RWPE2 (cell line): ENCODE measurements at places on chromosomes 6 and 20.

DNA sequence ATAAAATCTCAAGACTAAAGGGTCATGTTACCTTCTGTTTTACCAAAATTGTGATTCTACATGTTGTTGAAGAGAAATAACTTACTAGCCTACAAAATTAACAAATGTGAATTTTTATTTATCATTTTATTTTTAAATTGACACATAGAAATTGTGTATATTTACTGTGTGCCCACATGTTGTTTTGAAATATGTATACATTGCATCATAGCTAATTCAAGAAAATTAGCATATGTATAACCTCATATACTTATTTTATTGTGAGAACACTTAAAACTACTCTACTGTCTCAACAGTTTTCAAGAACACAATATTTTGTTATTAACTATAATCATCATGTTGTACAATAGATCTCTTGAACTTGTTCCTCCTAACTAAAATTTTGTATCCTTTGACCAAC, 177.8 kb downstream of the EPM2A start:
- DNase-seq = no peak

GRCh38 chr6:105601541-105602236, 198.8 kb upstream of the PREP start:
- peak; percentile 88 for DNase-seq

GRCh38 chr6:89610149-89610642, 28.4 kb downstream of the LYRM2 start:
- DNase-seq = no peak

- no peak for DNase-seq
Observed at GRCh38 chr6:33259032-33259431, 12.6 kb downstream of the VPS52 start.

DNA sequence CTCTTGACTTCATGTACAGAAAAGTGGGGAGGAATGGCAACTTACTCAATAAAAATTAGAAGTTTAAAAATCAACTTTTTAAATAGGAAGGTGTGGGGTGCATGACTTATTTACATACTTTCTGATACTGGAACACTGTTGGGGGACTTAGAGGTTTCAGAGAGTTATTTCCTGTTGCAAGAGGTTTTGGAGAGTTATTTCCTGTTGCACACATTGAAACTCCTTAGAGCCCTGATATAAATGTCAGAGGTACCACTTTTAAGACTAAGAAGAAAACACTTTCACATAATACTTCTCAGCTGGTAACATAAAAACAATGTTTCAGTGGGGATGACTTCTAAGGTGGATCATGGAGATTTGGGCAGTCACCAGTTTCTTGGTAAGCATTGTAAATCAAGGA, 579.9 kb downstream of the MMUT start:
- no peak for DNase-seq

- DNase-seq = no peak
Observed at GRCh38 chr6:138331444-138331843, 46.3 kb upstream of the SMIM28 start.

- DNase-seq = peak; percentile 42
Observed at GRCh38 chr20:40630099-40630498, 58.9 kb downstream of the MAFB start.

DNA sequence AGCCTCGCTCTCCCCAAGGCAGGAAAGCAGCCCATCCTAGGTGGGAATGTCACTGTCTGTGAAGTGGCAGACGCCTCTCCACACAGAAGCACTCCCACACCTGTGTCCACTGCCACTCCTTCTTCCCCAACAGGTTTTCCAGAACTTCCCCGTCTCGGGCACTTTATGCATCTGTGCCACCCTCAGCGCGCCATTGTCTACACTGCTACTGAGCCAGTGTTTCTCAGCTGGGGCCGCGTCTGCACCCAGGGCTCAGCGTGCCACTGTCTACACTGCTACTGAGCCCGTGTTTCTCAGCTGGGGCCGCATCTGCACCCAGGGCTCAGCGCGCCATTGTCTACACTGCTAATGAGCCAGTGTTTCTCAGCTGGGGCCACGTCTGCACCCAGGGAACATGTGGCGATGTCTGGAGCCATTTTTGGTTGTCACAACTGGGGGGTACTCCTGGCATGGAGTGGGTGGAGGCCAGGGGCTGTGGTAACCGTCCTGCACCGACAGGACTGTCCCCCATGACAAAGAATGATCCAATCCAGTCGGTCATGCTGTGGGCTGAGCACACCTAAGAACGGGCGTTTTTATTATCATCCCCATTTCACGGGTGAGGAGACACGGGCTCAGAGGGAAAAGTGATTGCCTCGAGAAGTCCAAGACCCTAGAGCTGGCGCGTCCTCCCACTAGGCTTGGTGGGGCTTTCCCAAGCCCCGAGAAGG, 41.7 kb upstream of the ZBP1 start:
- DNase-seq = peak; percentile 69

GRCh38 chr6:22214314-22214713, 82.5 kb downstream of the PRL start:
- no peak for DNase-seq

DNA sequence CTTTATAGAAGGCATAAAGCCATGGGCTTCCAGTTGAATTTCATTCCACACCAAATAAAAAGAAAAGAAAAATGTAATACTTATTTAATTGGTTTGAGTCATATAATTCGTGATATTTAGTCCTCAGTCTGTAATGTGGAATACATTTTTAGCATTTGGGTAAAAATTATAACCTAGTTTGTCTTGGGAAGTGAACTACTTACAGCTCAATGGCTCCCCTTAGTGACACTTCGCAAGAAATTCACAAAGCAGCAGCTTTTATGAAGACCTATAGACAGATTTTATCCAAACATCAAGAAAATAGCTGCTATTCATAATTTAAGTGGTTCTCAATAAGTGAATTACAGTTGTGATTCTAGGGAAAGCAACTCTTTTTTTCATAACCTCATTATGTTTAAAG, 72.1 kb downstream of the RSPO3 start:
- DNase-seq = no peak

- no peak for DNase-seq
Observed at GRCh38 chr20:54179946-54180345, 6.2 kb upstream of the CYP24A1 start.

DNA sequence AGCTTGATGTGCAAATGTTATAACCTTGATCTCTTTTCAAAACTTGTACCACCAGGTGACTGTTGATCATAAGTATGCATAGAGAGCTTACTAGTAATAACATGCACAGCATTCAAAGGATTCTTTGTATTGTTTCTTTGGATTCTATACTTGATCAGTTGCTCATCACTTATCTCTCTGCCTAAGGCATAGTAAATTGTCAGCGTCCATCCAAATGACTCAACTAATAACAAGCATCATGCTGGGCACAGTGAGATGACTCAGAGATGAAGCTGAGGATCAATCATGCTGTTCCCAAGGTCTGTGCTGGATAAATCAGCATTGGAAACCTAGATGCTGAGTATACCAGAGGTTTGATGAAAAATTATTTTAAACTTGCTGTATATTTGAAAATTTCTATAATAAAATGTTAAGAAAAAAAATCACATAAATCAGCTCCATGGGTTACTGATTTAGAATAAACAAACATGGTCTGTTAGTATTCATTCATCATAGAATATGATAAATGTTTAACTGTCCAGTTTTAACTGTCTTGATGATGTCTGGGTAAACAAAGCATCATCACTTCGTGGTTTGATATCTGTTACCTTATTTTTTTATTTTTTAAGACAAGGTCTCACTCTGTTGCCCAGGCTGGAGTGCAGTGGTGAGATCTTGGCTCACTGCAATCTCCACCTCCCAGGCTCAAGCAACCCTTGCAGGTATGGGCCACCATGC, 45.6 kb upstream of the SGK1 start:
- DNase-seq = no peak

DNA sequence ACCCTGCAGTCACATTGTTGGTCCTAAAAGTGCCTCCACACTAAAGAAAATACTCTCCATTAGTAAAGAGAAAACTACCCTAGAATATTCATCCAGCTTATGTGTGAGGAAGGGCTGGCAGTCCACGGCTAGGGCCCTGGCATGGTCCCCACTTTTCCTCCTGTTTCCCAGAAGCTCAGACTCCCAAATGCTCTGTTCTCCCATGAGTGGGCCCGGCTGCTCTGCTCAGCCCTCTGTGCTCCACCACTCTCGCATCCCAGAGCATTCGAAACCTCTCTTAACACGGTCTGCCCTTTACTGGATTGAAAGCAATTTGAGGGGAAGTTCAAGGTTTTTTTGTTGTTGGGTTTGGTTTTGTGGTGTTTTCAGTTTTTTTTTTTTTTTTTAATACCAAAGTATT, 61.8 kb downstream of the APCDD1L start:
- peak; percentile 60 for DNase-seq

DNA sequence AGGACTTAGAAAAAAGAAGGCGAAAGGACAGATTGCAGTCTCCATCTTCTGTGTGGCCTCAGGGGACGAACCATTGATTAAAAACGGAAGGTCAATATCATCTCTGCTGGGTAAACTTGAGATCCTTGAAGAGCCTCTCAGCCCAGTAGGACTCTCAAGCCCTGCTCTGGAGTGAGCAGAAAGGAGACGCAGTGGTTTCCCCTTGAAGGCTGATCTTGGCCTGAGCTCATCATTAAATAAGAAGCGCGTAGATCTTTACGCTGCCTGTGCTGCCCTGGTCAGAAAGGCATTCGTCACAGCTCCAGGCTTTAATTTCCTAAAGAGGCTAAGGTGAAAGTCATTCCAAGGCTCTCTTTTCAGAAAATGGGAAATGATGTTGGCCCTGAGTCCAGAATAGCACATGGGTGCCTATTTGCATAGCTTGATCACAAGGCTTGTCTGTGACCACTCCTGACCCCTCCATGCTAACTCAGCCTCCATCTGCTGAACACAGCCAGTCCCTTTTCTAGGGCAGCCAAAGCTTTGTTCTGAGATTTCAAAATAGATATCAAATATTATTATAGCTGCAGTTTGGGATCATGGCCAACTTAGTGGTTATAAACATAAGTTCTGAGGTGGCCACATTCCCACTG, 29.3 kb upstream of the XRN2 start:
- DNase-seq = no peak

DNA sequence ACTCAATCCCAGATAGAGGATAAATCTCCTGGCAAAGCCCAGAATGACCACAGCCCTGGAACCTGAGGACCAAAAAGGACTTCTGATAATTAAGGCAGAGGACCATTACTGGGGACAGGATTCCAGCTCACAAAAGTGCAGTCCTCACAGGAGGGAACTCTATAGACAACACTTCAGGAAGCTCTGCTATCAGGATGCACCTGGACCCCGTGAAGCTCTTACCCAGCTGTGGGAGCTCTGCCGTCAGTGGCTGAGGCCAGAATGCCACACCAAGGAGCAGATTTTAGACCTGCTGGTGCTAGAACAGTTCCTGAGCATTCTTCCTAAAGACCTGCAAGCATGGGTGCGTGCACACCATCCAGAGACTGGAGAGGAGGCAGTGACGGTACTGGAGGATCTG, 992 bp downstream of the ZSCAN16 start:
- DNase-seq = no peak

- DNase-seq = no peak
Observed at GRCh38 chr6:155708100-155708499, 252.5 kb upstream of the NOX3 start.

DNA sequence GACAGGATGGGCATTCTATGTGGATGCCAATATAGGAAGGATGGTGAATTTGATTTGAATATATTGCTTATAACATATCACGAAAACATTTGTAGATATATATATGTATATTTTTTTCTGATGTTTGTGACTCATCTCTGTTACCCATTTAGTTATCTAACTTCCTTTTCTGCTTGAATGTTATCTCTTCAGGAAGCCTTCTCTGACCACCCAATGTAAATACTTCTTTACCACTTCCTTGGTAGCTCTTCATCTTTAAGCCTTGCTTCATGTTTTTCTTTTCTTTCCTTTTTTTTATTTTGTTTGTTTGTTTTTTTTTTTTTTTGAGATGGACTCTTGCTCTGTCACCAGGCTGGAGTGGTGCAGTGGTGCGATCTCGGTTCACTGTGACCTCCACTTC, 260.5 kb upstream of the EPHA7 start:
- no peak for DNase-seq

- no peak for DNase-seq
Observed at GRCh38 chr6:22302838-22303237, 6.0 kb upstream of the PRL start.

GRCh38 chr6:157561414-157561790, 180.4 kb downstream of the ZDHHC14 start:
- no peak for DNase-seq

GRCh38 chr6:132213732-132214131, 187.5 kb downstream of the MOXD1 start:
- no peak for DNase-seq

DNA sequence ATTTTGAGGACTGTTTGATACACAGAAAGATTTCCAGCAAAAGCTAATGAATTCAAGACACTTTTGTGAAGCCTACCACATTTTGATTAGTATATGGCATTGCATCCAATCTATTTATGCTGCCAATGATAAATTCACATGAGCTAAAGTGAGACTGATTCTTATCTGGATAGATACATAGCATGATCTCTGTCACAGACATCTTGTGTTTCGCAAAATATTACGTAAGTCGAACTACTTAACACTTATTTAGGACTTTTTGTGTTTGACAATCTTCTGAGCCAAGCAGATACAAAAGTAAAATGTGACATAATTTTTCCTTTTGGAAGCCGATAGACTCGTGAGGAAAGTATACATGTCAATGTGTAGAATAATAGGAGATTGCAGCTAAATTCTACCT, 251.6 kb downstream of the HACE1 start:
- DNase-seq = no peak

- peak; percentile 71 for DNase-seq
Observed at GRCh38 chr20:62031462-62032092, 34.1 kb downstream of the TAF4 start.

GRCh38 chr6:111722179-111722731, 116.6 kb upstream of the TRAF3IP2 start:
- no peak for DNase-seq

DNA sequence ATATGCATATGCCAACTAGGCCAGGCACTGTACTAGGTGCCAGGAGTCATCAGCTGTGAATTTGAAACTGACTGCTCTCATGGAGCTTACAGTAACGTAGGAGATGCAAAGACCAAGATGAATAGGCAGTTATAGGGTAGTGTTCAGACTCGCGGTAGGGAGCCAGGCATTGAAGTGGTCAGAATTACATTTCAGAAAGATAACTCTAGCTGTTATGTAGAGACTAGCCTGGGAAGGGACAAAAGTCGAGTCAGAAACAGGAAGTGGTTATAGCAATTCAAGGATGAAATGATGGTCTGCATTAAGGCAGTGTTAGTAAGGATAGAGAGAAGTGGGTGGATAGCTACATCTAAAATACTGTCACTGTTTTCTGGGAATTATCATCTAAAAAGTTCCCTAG, 56.6 kb downstream of the PCMT1 start:
- DNase-seq = no peak
